CD4-positive, CD25-positive, alpha-beta regulatory T cell (primary cell): ENCODE measurements at places on chromosomes 5 and 9. TPM values are rescaled to one million over a fixed set of nuclear protein-coding genes. Genes with fewer than 3 reads are reported as not detected.

Gene ANKRD34B
- total RNA-seq, result not detected

DNA sequence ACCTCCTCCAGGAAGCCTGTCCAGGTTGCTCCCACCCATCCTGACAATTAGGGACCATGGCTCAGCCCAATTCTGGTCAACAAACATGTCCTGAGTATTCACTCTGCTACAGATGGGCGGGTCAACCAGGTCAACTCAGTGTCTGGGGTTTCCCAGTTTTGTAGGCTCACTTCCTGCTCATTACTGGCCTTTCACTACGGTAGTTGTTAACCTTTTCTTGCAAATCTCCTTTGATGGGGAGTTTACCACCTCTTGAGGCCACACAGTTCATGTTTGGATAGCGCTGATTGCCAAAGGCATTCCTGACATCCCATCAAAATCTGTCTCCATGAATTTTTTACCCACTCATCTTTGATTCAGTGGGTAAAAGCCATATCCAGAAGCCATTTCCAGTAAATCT is 13.8 kb downstream of the TMEM8B start:
- H3K27me3 ChIP-seq, result no peaks in the 10 kb centered on the region
- peaks cover 2% of the 10 kb centered on the region for H3K4me1 ChIP-seq
- H3K27ac ChIP-seq, result no peak overlapping the region
- no peaks in the 10 kb centered on the region for H3K36me3 ChIP-seq
- DNase-seq, result no peak
- H3K4me3 ChIP-seq, result no peak overlapping the region

DNA sequence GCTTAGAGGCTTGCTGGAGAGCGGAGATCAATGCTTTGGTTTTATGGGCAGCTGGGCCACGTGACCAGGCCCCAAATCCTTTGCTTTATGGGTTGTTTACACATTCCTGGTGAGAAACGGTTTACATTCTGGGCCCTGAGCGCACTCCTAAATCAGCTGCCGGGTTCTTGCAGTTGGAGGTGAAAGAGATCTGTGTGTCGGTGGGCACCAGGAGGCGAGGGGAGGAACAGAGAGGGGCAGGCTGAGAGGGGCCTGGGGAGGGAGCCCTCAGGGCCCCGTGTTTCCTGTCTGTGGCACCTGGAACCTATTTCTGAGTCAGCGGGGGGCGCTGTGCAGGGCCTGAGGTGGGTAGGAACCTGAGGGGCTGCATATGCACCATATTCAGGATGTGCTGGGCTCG is 63.5 kb upstream of the HAND1 start:
- H3K27ac ChIP-seq, result no peak overlapping the region
- H3K36me3 ChIP-seq, result no peaks in the 10 kb centered on the region

- H3K4me3 ChIP-seq, result no peak overlapping the region
- H3K4me1 ChIP-seq, result no peaks in the 10 kb centered on the region
- no peak for DNase-seq
- H3K27ac ChIP-seq, result no peak overlapping the region
- H3K27me3 ChIP-seq, result no peaks in the 10 kb centered on the region
- H3K36me3 ChIP-seq, result no peaks in the 10 kb centered on the region
Observed at GRCh38 chr9:13554626-13555025, 275.1 kb upstream of the MPDZ start.

DNA sequence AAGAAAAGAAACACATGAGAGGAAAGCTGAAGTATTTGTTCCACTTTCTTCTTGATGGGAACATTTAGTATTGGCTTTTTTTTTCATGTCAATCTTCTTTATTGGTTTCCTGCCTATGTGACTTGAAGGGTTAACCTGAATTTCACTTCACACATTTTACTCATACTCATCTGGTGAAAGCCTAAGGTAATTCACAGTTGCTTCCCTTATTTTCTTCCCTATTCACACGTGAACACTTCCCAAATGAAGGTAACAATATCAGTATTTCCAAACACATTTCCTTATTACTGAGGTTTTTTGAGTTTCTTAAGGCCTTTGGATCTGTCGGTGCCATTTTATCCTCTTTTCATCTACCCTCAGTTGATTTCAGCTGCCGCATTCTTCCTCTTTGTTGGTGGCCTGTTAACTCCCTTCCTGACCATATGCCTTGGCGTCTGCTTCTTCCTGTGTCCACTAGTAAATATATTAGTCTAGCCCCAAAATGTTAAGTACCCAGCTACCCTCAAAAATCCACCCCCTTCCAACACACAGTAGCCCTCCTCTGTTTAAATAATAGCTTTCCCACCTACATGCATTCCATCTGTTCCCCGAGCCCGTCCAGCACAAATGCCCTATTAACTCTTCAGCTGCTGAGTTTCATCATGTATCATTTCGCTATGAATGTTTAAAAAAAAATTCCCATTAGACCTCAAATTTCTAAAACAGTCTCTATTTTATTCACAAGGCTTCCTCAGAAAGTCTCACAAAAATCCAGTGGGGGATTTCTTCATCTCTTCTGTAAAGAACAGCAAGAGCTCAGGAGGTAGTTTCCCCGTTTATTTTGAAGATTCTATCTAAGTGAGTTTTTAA is 97.3 kb downstream of the USP20 start:
- H3K27me3 ChIP-seq, result no peaks in the 10 kb centered on the region
- H3K36me3 ChIP-seq, result peaks cover 23% of the 10 kb centered on the region
- peaks cover 50% of the 10 kb centered on the region for H3K4me1 ChIP-seq
- H3K27ac ChIP-seq, result peak overlapping the region; percentile 59
- H3K4me3 ChIP-seq, result peak overlapping the region; percentile 63

DNA sequence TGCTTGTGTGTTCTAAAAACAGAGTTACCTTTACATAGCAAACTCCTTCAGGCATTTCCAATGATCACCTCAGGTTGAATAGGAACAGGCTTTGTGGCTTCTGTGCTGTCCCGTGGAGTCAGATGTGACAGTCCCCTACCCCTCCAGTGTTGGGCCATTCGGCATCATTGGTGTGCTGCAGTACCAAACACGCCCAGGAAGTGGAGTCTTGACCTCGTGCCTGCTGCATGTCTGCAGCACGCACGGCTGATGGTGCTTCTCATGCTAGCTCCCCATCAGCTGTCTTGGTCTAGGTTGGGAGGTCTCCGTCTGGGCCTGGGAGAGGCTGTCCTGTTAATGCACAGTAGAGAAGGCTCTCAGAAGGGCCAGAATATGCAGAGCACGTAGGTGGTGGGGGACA is 42.5 kb upstream of the PHF2 start:
- no peak for DNase-seq
- H3K4me1 ChIP-seq, result no peaks in the 10 kb centered on the region
- no peaks in the 10 kb centered on the region for H3K27me3 ChIP-seq

Gene PCDHB16
- total RNA-seq, result not detected

- no peak for DNase-seq
- no peaks in the 10 kb centered on the region for H3K36me3 ChIP-seq
- H3K4me3 ChIP-seq, result no peak overlapping the region
- H3K27me3 ChIP-seq, result no peaks in the 10 kb centered on the region
Observed at GRCh38 chr9:8715788-8716187, 916.2 kb upstream of the DMAC1 start.

Gene MLANA
- not detected for total RNA-seq

Gene PPP3R2
- not detected for total RNA-seq

Gene PCDHGB1
- total RNA-seq, result not detected

GRCh38 chr9:93108291-93109041 is 12.4 kb downstream of the CARD19 start:
- peaks cover 43% of the 10 kb centered on the region for H3K36me3 ChIP-seq
- no peaks in the 10 kb centered on the region for H3K27me3 ChIP-seq
- H3K27ac ChIP-seq, result peak overlapping the region; percentile 53
- DNase-seq, result no peak
- no peak overlapping the region for H3K4me3 ChIP-seq

DNA sequence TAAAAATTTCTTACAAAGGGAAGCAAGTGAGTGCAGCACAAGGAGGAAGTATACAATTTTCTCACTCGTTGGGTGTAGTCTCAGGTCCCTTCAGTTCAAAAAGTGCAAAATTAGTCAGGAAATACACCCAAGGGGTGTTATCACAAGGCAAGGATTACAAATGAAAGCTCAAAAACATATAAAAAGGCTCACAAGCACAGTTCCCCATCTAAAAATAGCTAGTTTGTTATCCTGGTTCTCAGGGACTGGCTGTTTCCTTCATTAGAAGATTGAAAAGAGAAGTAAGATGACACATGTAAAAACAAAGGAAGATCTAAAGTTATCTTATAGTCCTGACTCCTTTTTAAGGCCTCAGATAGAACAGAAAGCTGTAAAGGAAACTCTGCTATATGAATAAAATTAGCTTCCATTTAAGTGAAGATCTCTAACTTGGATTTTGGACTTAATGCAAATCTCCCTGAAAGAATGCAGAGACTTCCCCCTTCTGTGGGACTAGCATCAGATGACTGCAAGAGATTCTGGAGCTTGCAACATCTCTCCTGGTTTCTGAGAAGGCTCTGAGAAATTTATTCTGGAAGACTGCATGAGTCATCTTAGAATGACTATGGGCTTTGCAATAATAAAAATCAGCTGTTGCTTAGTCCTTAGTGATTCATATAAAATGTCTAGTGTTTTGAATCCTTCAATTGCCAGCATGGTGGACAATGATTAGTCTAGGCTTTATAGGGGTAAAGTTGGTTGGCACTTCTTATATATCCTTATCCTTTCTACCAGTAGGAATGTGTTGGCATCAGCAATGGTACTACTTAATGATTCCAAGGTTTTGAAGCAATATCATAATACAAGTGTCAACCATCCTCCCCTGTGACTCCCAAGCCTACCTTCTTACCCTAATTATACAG is 25.4 kb downstream of the DAB2 start:
- no peaks in the 10 kb centered on the region for H3K27me3 ChIP-seq
- no peak overlapping the region for H3K4me3 ChIP-seq
- H3K36me3 ChIP-seq, result no peaks in the 10 kb centered on the region
- no peaks in the 10 kb centered on the region for H3K4me1 ChIP-seq
- DNase-seq, result no peak

DNA sequence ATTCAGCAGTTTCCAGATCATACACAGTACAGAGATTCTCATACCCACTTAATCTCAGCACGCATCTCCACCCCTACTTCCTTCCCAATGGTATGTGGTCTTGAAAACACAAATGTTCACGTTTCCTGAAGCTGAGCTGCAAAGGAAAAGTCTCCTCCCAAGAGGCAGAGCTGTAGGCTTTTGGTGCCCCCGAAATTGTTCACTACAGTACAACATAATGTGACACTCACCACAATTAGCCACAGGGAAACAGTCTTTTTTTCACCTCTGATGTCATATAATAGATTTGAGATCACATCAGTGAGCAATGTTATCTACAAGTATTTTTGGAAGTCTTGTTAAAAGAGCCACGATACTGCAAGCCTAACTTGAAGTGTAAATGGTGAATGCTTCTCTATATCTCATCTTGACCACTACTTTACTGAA is 40.2 kb downstream of the NFIB start:
- H3K36me3 ChIP-seq, result no peaks in the 10 kb centered on the region
- H3K27ac ChIP-seq, result no peak overlapping the region
- no peaks in the 10 kb centered on the region for H3K4me1 ChIP-seq
- H3K4me3 ChIP-seq, result no peak overlapping the region

GRCh38 chr9:38482918-38483592 is 58.8 kb upstream of the IGFBPL1 start:
- H3K27ac ChIP-seq, result no peak overlapping the region
- H3K36me3 ChIP-seq, result no peaks in the 10 kb centered on the region
- no peak overlapping the region for H3K4me3 ChIP-seq
- no peaks in the 10 kb centered on the region for H3K27me3 ChIP-seq
- DNase-seq, result no peak

GRCh38 chr9:123251741-123252140 is 16.6 kb downstream of the STRBP start:
- no peak overlapping the region for H3K27ac ChIP-seq
- H3K4me1 ChIP-seq, result no peaks in the 10 kb centered on the region
- no peaks in the 10 kb centered on the region for H3K27me3 ChIP-seq
- no peak overlapping the region for H3K4me3 ChIP-seq

GRCh38 chr9:128654481-128654880 is 2.2 kb downstream of the DYNC2I2 start:
- DNase-seq, result no peak
- no peak overlapping the region for H3K27ac ChIP-seq
- H3K4me1 ChIP-seq, result peaks cover 5% of the 10 kb centered on the region
- H3K36me3 ChIP-seq, result no peaks in the 10 kb centered on the region
- no peak overlapping the region for H3K4me3 ChIP-seq
